Fibroblast of skin of abdomen (primary cell): ENCODE measurements at places on chromosomes 16 and 17.

DNA sequence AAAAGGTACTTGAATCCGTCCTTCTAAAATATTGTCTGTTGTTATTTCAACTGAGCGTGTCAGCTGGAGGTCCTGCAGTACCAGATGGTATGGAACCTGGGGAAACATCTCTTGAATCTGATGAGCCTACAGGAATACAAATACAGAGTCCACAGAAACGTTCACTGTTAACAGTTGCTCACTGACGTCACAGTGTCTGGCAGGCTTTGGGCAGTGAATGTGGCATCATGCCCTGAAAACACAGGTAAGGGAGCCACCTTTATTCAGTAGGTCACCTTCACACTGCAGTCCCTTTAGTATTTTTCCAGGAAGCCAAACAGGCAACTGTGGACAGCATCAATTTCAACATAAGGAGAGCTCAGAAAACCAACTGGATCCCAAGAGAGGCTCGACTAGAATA, 56.1 kb downstream of the AMFR start:
- DNase-seq: no peak

DNA sequence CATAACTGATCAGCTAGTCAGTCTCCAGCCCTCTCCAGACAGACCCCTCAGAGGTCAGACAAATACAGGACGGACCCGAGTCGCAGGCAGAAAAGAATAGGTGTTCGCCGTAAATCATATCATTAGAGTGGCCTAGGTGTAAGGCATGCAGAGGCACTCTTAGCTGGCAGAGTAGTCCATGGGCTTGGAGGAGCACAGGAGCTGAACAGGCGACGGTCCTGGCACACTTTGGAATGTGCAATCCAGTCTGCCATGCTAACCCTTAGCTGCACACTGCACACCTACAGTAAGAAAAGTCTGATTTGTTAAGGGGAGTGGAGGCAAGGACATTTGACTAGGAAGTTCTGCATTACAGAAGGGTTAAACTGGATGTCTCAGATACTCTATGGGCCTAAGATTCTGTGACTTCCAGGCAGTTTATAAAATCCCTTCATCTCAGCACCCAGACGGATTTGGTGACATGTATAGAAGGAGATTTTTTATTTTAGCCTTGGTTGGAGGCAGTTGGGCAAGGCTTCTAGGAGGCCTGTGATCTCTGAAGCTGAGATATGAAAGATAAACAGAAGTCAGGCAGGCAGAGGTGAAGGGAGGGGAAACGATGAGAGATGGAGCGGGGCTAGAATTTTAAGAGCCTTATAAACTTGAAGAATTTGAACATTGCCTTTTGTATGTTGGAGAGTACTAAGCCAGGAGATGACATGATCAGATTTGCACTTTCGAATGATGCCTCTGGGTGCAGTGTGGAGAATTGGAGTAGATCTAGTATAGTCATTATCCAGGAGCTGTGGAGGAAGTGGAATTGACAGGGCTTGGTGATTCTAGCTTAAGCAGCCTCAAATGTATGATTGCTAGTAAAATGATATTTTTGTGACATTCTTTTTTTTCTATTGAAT, 34.6 kb upstream of the SLC5A11 start:
- no peak for DNase-seq

GRCh38 chr17:65677932-65678331, 116.5 kb upstream of the AXIN2 start:
- DNase-seq: peak; percentile 52

DNA sequence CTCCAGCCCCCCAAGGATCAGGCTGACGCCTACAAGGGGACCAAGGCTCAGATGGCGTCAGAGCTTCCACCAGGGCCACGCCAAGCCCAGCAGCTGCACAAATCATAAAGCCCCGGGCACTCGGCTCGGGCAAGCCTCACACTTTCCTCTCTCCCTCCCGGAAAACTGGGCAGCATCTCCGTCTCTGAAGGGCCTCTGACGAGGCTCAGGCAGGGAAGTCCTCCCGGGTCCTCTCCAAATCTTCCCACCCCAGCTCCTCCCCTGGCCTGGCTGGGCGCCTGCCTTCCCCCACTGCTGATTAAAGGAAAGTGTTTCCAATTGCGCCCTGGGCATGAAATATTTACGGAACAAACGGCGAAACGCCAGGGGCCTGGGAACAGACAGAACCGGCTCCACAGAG, 38.5 kb downstream of the PIEZO1 start:
- DNase-seq: no peak

- no peak for DNase-seq
These were observed 27.3 kb downstream of the SLC6A4 start for GRCh38 chr17:30208214-30208613.

DNA sequence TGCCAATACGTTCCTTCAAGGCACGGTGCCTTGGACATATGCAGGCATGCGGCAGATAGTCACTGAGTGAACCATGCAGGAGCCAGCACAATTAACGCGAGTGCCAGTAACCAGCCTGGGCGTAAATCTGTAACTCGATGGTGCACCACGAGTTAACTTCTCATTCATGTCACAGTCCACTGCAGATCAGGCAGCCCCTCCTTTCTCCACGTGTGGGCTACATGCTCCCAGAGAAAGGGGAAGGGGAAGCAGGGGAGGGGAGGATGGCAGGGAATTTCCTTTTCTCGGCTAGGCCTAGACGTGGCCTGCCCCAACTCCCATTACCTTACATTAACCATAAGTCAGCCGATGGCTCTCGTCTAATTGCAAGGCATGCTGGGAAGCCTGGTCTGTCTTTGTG, 287.9 kb downstream of the CPPED1 start:
- no peak for DNase-seq

GRCh38 chr16:19182481-19182880, 14.4 kb downstream of the SYT17 start:
- no peak for DNase-seq

DNA sequence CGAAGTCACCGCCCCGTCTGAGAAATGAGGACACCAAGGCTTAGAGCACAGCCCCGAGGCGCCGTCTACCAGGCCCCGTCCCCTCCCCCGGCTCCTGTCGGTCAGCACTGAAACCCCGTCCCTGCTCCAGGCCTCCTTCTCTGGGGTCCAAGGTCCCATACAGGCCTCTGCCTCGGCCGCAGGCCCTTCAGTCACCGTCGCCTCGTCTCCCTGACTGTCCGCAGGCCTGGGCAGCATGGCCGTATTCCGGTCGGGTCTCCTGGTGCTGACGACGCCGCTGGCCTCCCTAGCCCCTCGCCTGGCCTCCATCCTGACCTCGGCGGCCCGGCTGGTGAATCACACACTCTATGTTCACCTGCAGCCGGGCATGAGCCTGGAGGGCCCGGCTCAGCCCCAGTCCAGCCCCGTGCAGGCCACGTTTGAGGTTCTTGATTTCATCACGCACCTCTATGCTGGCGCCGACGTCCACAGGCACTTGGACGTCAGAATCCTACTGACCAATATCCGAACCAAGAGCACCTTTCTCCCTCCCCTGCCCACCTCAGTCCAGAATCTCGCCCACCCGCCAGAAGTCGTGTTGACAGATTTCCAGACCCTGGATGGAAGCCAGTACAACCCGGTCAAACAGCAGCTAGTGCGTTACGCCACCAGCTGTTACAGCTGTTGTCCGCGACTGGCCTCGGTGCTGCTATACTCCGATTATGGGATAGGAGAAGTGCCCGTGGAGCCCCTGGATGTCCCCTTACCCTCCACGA, 617 bp downstream of the COASY start:
- no peak for DNase-seq

- DNase-seq: peak; percentile 39
These were observed 36.5 kb downstream of the CYTH1 start for GRCh38 chr17:78745407-78746088.

DNA sequence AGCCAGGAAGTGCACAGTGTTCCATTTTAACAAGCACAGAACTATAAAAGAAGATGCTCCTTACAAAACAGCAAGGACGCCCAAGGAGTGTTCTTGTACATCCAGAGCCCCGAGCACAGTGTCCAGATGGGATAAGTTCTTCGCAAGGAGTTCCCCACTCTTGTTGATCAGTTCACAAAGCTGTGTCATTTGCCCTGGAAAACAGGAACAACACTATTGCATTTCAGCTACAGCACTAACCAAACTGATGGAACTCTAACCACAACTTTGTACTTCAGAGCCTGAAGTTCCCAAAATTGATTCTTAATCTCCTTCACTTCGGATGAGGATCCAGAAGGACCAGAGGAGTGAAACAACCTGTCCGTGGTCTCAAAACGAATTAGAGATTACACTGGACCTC, 5.1 kb downstream of the COPS3 start:
- no peak for DNase-seq

DNA sequence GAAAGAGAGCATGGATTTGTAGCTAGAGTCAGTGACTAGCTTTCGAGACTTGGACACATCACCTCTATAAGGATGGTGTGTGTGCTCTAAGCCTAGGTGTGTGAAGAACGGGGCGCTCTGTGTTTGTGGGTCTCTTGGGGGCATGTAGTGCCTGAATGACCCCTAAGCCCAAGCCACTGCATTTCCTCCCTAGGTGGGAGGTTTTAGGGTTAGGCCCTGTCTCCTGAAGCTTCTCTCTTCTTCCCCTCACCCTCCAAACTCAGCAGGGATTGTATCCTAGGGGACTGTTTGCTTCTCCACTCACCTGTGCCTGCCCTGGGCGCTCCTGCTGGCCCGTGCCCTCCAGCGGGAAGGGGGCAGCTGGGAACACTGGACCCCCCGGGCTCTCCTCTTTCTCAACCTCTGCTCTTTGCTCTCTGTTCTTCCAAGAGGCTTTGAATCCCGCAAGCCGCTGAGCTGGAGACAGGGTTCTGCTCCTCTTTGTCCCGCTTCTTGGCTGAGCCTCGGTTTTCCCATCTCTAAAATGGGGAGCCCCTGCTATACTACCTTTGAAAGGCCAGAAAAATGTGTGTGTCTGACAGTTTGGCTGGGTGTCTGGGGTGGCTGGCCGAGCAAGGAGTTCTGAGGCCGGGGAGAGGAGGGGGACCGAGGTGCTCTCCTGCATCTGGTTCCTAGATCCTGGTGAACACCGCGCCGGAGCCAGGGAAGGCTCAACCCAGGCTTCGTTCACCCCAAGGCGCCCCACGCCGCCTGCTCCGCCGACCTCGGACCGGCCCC, 810 bp downstream of the CYGB start:
- DNase-seq: no peak

DNA sequence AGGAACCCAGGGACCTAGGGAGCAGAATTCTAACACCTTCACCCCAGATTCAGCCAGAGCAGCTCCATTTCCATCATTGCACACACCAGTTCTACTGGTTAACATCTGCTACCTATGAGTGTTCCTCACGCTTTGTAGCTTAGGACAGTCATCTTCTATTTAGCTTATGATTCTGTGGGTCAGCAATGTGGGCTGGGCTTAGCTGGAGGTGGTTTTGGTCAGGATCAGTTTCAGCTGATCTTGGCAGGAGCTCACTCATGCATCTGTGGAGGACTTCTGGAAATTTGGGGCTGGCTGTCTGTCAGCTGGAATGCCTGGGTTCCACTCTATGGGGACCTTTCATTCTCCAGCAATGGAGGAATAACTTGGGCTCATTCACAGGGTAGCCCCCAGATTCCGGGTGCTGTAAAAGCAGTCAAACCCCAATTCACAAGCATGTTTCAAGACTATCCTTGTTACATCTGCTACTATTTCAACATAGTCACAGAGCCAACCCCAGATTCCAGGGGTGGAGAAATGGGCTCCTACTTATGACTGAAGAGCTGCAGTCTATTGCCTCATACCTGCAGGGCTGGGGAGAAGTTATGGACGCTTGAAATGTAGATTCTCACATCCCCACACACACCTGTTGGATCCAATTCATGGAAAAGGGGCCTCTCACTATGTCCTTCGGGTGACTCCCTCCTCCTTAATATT, 3.4 kb upstream of the HP start:
- no peak for DNase-seq
